ENCODE measurements at places on chromosomes 11 and 22.

DNA sequence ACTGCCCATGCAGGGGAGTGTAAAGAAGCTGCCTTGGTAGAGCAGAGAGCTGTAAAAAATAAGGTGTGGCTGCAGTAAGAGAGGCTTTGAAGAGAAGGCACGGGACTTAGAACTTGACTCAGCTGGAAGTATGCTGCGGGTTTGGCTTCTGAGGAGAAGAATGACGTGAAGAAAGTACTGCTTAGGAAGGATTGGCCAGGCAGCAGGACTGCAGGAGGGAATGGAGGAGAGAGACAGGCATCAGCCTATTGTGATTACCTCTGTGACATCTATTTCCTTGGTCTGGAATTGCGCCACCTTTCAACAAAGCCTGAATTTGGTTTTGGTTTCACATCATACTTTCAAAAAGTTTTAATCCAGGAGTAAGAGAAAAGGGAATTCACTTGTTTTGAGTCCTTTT, 22.5 kb downstream of the PRRG4 start:
- DNase-seq: peak; percentile 70

- DNase-seq: no peak
These were observed 63.4 kb downstream of the CD6 start for GRCh38 chr11:61034704-61035525.

DNA sequence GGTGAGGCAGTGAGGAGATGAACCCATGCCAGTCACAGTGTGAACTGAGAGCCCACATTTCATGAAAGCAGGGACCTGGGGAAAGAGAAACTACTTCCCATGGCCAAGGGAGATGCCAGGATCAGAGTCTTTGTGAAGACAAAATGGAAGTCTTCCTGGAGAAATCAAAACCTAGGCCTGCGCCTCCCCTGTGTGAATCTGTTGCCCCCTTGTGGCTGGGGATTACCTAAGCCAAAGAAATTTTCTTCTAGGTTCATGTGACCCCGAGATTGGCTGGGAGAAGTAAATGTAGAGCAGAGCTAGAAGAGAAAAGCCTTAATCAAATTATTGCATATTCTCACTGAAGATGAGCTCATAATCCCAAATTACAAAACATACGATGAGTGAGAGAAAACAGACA, 1075.3 kb downstream of the TBC1D22A start:
- DNase-seq: peak; percentile 17

DNA sequence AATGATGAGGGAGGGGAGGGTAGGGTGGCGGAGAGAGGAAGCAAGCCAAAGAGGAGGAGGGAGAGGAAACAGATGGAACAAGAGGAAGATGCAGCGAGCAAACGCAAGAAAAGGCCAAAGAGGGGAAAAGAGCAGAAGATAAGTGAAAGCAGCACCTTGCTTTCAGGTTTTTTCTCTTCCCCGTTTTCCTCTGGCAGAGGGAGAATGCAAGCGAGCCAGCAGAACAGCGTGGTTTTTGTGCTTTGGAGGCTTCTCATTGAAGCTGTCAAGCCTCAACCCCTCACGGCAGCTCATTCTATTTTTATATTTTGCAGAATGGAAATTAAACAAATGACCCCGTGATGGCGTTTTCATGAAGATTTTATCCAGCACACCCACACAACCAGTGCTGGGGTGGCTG, 67.1 kb upstream of the GRAMD1B start:
- peak; percentile 20 for DNase-seq

- peak; percentile 73 for DNase-seq
These were observed 25.7 kb downstream of the DRD4 start for GRCh38 chr11:662689-663274.

DNA sequence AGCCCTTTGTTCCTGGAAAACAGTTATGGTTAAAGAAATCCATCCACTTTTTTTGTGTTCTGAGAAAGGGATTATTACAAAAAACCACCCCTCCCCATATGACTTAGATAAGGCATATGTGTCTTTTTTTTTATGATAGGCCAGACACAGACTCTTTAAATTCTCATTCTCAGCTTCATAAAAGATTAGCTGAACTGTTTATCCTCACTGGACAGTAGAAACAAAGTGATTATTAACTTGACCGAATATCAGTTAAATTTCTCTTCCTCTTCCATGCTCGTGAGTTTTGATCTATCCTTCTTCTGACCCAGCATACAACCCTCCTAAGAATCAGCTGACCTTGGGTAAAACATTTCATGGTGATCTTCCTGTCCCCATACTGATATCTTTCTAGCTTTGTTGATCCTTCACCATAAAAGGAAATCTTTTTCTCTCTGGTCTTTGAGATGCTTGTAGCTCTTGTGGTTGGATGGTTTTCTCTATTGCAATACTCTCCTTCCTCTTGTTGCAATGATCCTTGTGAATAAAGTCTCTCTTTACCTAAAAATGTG, 26.2 kb downstream of the OR2AG2 start:
- DNase-seq: peak; percentile 36

DNA sequence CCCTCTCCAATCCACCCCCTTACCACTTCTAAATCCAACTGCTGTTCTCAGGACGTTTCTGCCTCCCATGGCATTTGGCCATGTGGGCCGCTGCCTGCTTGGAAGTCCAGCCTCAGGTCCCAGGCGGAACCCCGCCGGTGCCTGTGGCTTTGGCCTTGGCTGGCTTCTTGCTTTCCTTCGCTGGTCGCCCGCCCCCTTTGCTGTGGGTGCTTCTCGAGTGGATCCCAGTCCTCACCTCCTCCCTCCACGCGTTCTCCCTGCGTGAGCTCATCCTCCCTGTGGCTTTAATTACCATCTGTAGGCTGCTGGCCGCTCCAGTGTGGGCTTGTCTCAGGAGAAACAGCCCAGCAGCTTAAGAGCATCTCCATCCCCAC, 111.7 kb downstream of the NECTIN1 start:
- DNase-seq: no peak

DNA sequence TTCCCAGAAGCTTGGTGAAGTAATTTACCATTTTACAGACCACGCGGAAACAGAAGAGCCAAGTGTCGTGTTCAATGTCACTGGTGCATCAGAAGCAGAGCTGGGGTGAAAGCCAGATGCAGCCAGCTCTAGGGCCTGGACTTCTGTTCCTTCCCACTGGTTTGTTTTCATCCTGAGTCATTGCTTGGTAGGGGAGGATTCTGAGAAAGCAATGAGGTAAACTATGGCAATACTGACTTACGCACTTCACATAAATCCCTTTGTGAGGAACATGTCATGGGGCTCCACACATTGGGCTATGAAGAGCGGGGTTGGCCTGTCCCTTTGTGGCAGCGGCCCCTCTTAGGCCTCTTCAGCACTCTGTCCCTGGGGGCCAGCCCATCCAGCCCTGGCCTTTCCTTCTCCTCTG, 52.4 kb upstream of the RBFOX2 start:
- DNase-seq: no peak

- DNase-seq: no peak
These were observed 36.2 kb downstream of the FZD4 start for GRCh38 chr11:86918973-86919372.

DNA sequence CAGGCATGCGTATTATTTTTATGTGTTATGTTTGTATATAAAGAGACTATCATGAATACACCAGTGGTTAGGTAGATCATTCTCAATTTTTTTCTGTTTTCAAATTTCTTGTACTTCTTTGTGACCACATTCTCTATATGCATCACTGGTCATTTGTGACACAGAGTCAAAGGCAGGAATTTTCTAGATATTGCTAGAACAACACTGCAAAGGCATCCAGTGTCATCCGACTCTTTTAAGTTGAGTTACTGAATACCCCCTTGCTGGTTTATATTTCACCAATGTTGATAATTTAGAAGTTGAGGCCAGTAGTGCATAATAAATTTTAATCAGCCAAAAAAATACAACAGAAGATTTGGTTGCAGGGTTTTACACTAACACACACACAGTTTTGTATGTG, 351.8 kb downstream of the CASP12 start:
- DNase-seq: no peak

DNA sequence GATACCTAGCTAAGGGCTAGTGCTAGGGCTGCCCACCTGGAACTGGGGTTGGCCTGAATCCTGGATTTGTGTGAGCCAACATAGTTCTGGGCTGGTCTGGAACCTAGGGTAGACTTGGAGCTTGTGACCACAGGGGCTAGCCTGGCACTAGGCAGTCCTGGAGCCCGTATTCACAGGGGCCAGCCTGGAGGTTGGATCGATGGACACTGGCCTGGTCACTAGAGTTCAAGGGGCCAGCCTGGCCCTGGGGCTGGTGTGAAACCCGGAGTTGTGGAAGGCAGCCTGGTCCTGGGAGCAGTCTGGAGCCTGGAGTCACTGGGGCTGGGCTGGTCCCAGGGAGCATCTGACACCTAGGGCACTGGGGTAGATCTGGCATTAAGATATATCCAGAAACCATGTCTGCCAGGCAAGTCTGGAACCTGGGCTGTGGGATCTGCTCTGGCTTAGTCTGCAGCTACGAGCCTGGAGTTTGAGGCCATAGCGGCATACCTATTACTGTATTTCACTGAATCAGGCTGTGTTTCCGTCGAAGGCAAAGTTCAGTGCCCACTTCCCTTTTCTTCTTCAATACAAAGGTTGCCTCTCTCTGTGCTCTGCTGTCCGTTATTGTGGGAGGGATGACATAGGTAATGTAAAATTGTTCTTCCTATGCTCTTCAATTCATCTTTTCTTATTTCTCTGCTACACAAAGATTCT, 9.1 kb upstream of the GLYATL1B start:
- peak; percentile 21 for DNase-seq

DNA sequence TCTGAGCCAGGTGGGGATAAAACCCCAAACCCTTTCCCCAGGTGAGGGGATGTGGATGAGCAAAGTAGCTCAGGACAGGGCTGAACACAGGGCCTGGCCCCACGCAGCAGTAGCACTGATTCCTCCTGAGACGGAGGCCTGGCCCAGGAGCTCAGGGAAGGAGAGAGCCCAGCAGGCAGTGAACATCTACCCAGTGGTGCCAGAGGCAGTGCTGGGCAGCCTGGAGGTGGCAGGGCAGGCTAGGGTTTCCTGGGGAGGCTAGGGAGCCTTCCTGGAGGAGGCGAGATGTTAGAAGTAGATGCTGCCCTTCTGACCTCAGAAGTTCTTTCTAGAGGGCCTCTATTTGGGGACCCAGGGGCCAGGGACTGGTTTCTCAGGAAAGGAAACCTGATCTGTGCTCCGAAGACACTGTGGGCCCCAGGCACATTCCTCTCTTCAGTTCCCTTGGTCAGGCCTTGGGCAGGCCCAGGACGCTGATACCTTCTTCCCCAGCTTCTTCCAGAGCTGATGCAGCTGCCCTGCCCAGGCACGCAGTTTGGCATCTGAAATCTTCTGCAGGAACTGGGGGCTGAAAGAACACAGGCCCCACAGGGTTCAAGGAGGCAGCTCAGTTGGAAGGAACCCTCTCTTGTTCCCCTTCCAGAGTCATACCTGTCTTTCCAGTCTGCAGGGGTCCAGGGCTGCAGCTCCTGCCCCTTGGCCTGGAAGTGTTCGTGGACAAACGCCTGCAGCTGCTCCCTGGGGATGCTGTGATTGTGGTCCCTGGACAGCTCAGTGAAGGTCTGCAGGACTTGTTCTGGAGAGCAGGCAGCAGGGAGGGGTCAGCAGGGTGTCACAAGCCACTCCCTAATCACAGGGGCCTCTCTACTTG, 16.8 kb downstream of the TREH start:
- no peak for DNase-seq

- no peak for DNase-seq
These were observed 14.1 kb downstream of the MS4A1 start for GRCh38 chr11:60469723-60470122.

- DNase-seq: no peak
These were observed 5.1 kb upstream of the TP53AIP1 start for GRCh38 chr11:128947773-128948172.

DNA sequence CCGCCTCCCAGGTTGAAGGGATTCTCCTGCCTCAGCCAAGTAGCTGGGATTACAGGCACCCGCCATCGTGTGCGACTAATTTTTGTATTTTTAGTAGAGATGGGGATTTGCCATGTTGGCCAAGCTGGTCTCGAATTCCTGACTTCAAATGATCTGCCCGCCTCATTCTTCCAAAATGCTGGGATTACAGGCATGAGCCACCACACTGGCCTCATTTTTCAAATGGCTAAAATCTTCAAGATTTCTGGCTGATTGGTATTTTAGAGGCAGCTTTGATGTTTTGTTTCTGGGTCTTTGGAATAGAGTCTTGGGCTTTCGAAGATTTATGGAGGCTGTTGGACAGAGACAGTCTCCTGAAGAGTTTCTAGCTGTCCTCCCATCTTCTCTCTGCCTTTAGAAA, 5.8 kb upstream of the SLC3A2 start:
- no peak for DNase-seq

DNA sequence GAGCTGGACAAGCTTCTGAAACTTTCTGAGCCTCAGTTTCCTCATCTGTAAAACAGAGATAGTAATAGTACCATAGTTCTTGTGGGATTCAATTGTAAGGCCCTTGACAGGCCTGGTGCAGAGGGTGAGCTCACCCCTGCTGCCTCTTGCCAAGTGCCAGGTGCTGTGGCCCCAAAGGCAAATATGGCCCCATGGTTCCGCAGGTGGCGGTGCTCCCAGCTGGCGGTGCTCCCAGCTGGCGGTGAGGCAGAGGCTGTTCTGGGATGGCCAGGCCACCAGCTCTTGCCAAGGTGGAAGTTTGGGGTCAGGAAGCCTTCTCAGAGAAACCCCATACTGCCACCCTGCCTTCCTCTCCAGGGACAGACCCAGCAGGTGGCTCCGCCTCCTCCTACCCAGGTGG, 8.8 kb downstream of the NPTXR start:
- no peak for DNase-seq

- no peak for DNase-seq
These were observed 58.8 kb downstream of the FZD4 start for GRCh38 chr11:86896441-86896841.

DNA sequence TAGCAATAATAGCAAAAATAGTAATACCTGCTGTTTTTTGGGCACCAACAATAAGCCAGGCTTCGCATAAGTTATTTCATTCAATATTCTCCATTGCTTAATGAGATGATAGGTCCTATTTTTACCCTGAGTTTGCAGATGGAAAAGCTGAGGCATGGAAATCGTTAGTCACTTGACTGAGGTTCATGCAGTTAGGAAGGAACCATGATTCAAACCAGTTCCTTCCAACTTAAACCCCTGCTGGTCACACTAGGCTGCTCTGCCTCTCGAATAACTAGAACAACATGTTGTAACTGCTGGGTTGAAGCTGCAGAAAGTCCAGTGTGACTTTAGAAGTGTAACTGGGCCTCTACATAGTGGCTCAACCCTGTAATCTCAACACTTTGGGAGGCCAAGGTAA, 69.3 kb downstream of the SEZ6L start:
- no peak for DNase-seq

DNA sequence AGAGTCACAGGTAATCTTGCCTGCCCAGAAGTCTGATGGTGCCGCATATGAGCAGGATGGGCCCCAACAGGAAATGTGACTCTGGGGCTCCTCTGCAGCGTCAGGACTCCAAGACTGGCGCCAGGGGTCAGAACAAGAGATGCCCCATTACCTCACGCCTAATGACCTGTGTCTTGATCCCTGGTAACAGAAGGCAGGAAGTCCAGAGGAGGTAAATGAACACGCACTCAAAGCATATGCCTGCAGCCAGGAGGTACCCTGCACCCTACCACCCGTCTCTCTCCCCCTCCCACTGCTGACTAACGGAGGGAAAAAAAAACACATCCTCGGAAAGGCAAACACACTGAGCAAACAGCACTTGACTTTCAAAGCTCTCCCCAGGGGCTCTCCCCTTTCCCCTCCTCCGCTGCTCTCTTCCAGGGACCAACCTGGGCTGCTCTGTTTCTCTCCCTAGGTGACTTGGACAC, 37.3 kb downstream of the ABCC8 start:
- no peak for DNase-seq

GRCh38 chr22:18950141-18950540, 14.0 kb upstream of the PRODH start:
- DNase-seq: no peak

Measured in suppressor macrophage treated with lipopolysaccharide for 4 hours (primary cell).